ENCODE measurements at places on chromosomes 1 and 21. TPM values are rescaled to one million over a fixed set of nuclear protein-coding genes. Genes with fewer than 3 reads are reported as not detected.

The BOLA1 gene
- total RNA-seq, result 7.9 TPM

- H3K36me3 ChIP-seq, result no peaks in the 10 kb centered on the region
- H3K27ac ChIP-seq, result no peak overlapping the region
- peaks cover 8% of the 10 kb centered on the region for H3K4me1 ChIP-seq
- no peak for DNase-seq
These were observed 40.2 kb upstream of the VWA5B1 start for GRCh38 chr1:20250340-20250989.

The CELA2A gene
- total RNA-seq, result not detected

- no peaks in the 10 kb centered on the region for H3K36me3 ChIP-seq
- DNase-seq, result no peak
- H3K4me3 ChIP-seq, result no peak overlapping the region
These were observed 29.1 kb upstream of the C21orf91 start for GRCh38 chr21:17848228-17848627.

The NUAK2 gene
- 21.7 TPM for total RNA-seq

DNA sequence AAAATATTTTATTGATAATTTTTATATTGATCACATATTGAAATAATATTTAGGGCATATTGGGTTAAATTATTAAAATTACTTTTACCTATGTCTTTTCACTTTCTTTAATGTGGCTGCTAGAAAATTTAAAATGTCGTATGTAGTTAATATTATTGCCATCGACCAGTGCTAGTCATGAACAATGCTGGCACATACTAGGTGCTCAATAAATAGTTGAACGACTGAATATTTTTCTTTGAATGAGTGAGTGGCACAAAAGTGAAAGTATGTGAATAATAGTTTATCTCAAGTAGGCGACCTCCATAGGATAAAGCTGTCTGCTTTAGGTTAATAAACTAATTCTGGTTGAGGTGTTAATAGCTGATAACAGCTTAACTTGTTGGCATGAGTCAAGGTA is 150.8 kb upstream of the FGGY start:
- peak overlapping the region; percentile 54 for H3K4me3 ChIP-seq
- H3K4me1 ChIP-seq, result peaks cover 11% of the 10 kb centered on the region
- no peak overlapping the region for H3K27ac ChIP-seq
- no peaks in the 10 kb centered on the region for H3K36me3 ChIP-seq
- no peak for DNase-seq

DNA sequence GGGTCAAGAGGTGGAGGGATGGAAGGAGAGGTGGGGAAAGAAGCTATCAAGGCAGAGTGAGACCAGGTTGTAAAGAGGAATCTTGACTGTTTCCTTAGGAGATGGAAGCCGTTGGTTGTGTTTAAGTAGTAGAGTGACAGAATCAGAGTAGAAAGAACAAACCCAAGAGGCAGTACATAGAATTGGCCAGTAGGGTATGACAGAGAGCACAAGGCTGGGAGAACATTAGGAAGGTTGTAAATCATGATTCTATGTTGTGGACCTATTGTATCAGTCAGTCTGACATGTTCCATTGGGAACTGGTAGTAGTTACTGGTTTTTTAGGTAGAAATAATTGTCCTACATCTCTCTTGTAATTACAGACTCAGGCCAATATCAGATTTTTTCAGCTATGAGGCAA is 486.9 kb upstream of the USP24 start:
- no peaks in the 10 kb centered on the region for H3K27me3 ChIP-seq
- no peaks in the 10 kb centered on the region for H3K36me3 ChIP-seq
- H3K27ac ChIP-seq, result no peak overlapping the region
- H3K4me1 ChIP-seq, result no peaks in the 10 kb centered on the region
- no peak overlapping the region for H3K4me3 ChIP-seq
- DNase-seq, result no peak

The FBLIM1 gene
- total RNA-seq, result not detected

DNA sequence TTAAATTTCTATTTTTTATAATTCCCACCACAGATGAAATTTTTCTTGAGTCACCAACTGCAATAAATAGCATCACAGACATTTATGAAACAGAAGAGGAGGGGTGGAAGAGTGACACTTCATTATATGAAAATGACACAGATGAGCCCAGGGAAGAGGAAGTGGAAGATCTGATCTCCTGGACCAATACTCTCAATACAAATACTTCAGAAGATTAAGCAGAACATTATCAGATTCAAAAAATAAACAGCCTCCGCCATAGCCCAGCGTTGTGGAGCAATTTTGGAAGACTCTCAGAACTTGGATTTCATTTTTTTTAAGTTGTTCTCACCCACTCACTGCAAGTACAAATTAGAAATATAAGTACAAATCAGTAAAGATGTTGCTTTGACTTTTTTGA is 63.6 kb downstream of the UBE2U start:
- H3K36me3 ChIP-seq, result no peaks in the 10 kb centered on the region
- H3K27ac ChIP-seq, result no peak overlapping the region
- no peak for DNase-seq
- no peak overlapping the region for H3K4me3 ChIP-seq
- H3K4me1 ChIP-seq, result no peaks in the 10 kb centered on the region
- no peaks in the 10 kb centered on the region for H3K27me3 ChIP-seq

The LCA5L gene
- total RNA-seq, result not detected

DNA sequence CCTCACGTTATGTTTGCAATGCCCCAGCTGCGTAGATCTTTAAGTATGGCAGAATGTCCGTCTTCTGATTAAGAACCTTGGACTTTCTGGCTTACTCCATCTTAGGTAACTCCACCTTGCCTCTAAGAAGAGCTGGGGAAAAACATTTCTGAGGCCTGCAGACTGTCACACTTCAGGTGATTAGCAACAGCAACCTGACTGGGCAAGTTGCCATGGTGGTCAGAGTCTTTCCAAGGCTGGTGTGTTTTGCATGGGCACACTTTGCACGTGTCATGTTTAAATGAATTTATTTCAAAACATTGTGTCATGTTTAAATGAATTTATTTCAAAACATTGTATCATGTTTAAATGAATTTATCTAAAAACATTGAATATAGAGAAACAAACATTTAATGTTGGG is 811 bp downstream of the KPRP start:
- H3K4me3 ChIP-seq, result no peak overlapping the region
- H3K27me3 ChIP-seq, result peaks cover 2% of the 10 kb centered on the region

- no peaks in the 10 kb centered on the region for H3K4me1 ChIP-seq
- no peaks in the 10 kb centered on the region for H3K27me3 ChIP-seq
- H3K27ac ChIP-seq, result no peak overlapping the region
- peaks cover 35% of the 10 kb centered on the region for H3K36me3 ChIP-seq
- DNase-seq, result no peak
These were observed 20.8 kb upstream of the ENSA start for GRCh38 chr1:150650193-150650592.

The COL9A2 gene
- 2.5 TPM for total RNA-seq

- no peaks in the 10 kb centered on the region for H3K36me3 ChIP-seq
- no peaks in the 10 kb centered on the region for H3K27me3 ChIP-seq
- H3K4me3 ChIP-seq, result no peak overlapping the region
- H3K4me1 ChIP-seq, result no peaks in the 10 kb centered on the region
These were observed 46.0 kb downstream of the GRHL3 start for GRCh38 chr1:24364975-24365678.

The TSPEAR gene
- not detected for total RNA-seq

The ZNF648 gene
- not detected for total RNA-seq

- H3K27me3 ChIP-seq, result peaks cover 2% of the 10 kb centered on the region
- no peak for DNase-seq
- H3K4me1 ChIP-seq, result no peaks in the 10 kb centered on the region
- H3K4me3 ChIP-seq, result no peak overlapping the region
- H3K27ac ChIP-seq, result no peak overlapping the region
- no peaks in the 10 kb centered on the region for H3K36me3 ChIP-seq
These were observed 45.2 kb downstream of the ADAMTS1 start for GRCh38 chr21:26800001-26800400.

DNA sequence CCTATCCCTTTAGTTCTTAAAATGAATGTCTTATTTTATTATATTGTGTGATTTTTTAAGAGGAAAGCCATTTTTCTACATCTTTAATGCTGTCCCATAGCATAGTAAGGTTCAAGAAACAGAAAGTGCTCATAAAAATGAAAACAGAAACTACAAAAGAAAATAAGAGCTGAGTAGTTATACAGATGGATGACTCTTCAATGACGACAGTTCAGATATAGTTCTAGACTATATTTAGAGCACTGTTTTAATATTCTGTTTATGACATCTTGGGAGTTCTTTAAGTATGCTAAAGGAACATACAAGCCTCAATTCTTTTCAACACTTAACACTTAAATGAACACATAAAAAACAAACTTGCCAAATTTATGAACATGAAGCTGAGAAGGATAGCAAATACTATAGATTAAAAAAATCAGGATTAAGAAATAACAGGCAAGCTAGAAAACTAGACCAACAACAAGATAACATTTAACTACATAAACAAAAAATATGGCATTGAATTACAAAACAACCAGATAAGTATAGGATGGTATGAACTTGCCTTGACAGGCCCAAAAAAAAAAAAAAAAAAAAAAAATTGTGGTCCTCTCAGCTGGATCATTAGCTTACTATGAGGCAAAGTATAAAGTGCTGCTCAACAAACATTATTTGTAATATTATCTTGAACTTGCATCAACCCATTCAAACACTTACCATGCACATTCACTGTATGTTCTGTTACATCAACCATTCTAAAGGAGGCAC is 87.9 kb downstream of the ZZZ3 start:
- no peak overlapping the region for H3K27ac ChIP-seq
- no peaks in the 10 kb centered on the region for H3K4me1 ChIP-seq
- no peaks in the 10 kb centered on the region for H3K27me3 ChIP-seq
- peaks cover 13% of the 10 kb centered on the region for H3K36me3 ChIP-seq
- H3K4me3 ChIP-seq, result no peak overlapping the region
- no peak for DNase-seq

The CFHR4 gene
- not detected for total RNA-seq

The SPRR1B gene
- total RNA-seq, result not detected

GRCh38 chr1:8740034-8740449 is 77.4 kb downstream of the RERE start:
- H3K4me1 ChIP-seq, result no peaks in the 10 kb centered on the region
- H3K27me3 ChIP-seq, result no peaks in the 10 kb centered on the region
- no peaks in the 10 kb centered on the region for H3K36me3 ChIP-seq
- no peak overlapping the region for H3K27ac ChIP-seq
- H3K4me3 ChIP-seq, result no peak overlapping the region

The PHLDA3 gene
- total RNA-seq, result 1.1 TPM

GRCh38 chr21:46035809-46036695 is 54.5 kb downstream of the COL6A1 start:
- no peak overlapping the region for H3K4me3 ChIP-seq
- H3K27ac ChIP-seq, result no peak overlapping the region
- H3K4me1 ChIP-seq, result peaks cover 4% of the 10 kb centered on the region

DNA sequence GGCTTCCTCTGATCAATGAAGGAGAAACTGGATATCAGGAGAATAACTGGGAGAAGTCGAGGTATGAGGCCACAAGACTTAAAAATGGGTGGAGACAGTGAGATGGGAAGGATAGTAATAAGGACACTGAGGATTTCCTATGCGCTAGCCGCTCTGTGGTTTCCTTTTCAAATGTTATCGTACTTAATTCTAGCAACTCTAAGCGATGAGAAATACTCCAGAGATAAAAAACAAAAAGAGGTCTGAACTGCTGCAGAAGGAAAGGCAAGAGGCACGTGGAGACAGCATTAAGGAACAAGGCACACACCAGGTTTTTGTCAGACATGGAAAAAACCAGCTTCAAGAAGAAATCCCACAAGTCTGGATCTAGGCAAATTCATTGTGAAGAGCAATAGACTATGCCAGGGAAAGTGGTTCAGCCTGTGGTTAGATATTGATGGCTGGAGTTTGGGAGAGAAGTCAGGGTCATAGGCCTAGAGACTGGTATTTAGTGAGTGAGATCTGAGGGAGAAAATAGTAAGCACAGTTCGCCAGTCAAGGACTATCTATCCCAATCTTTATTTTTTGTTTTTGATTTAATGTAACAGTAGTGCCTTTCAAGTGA is 5.3 kb downstream of the CLCA2 start:
- no peak overlapping the region for H3K4me3 ChIP-seq
- no peak overlapping the region for H3K27ac ChIP-seq
- H3K4me1 ChIP-seq, result no peaks in the 10 kb centered on the region
- H3K36me3 ChIP-seq, result no peaks in the 10 kb centered on the region
- DNase-seq, result no peak
- no peaks in the 10 kb centered on the region for H3K27me3 ChIP-seq

The CSMD2 gene
- total RNA-seq, result not detected

DNA sequence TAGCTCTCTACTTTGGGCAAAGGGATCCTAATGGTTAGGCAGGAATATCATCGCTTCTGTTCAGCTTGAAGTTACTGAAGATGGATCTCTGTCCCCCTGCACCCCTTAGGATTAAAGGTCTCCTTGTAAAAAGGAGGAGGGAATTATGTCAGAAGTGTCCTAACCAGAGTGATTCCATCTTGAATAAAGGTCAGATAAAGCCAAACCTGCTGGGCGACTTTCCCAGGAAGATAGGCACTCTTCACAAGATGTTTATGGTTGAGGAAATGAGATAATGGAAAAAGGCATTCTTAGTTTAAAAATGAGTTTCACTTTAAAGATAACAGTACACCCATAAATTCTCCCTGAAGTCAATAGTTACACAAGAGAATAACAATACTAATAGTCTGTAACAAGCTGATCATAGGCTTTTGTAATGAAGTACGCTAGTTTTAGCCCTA is 1.7 kb upstream of the NENF start:
- no peak overlapping the region for H3K4me3 ChIP-seq
- H3K36me3 ChIP-seq, result no peaks in the 10 kb centered on the region
- no peaks in the 10 kb centered on the region for H3K27me3 ChIP-seq
- H3K4me1 ChIP-seq, result peaks cover 7% of the 10 kb centered on the region

GRCh38 chr1:12184008-12184681 is 17.4 kb downstream of the TNFRSF1B start:
- peaks cover 94% of the 10 kb centered on the region for H3K4me1 ChIP-seq
- no peak for DNase-seq
- no peaks in the 10 kb centered on the region for H3K27me3 ChIP-seq
- no peak overlapping the region for H3K4me3 ChIP-seq

DNA sequence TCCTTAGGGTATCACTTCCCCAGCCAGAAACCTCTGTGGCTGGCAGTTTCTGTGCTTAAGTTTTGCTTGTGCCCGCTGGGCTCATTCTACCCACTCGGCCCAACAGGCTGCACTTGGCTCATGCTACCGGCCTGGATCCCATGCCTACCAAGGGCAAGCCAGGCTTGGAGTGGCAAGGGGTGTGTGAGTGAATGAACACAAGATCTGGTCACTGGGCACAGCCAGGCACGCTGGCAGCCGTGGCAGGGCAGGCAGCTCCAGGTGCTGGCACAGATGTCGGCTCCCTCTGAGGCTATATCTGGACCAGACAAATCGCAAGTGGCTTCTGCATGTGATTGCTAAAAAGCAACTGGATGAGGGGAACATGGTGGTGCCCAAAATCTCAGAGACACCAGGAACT is 740.5 kb upstream of the B3GALT2 start:
- H3K36me3 ChIP-seq, result no peaks in the 10 kb centered on the region
- H3K4me3 ChIP-seq, result no peak overlapping the region
- DNase-seq, result no peak
- no peaks in the 10 kb centered on the region for H3K4me1 ChIP-seq
- H3K27ac ChIP-seq, result no peak overlapping the region
- no peaks in the 10 kb centered on the region for H3K27me3 ChIP-seq

Data from natural killer cell (primary cell).